ENCODE measurements at places on chromosomes 13 and 19.
A peak's percentile ranks its signal among the peaks of the same experiment; 100 is the strongest.

DNA sequence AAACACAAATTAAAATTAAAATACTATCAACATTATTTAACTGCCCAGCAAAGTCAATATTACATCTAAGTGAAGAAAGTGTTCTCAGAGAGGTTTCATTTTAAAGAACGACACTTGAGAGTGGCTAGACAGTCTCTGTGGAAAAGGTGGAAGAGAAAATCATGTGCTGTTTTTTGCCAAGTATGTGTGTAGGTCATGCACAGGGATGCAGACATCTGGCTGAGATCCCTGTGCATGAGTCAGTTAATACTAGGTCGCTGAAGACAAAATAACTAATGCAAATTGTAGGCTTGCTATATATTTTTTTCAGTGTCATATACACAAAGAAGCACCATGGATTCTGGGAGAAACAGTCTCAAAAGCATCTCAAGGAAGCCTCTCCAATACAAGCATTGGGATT, 44.3 kb upstream of the ENOX1 start:
- no peak for DNase-seq
- peaks cover 9% of the 10 kb centered on the region for H3K27me3 ChIP-seq
- no peaks in the 10 kb centered on the region for H3K36me3 ChIP-seq
- no peaks in the 10 kb centered on the region for H3K4me1 ChIP-seq
- no peak overlapping the region for H3K4me3 ChIP-seq

- no peak overlapping the region for H3K4me3 ChIP-seq
- H3K27me3 ChIP-seq, result peaks cover 6% of the 10 kb centered on the region
- H3K27ac ChIP-seq, result no peak overlapping the region
- H3K4me1 ChIP-seq, result no peaks in the 10 kb centered on the region
- no peak for DNase-seq
Observed at GRCh38 chr13:33178209-33178840, 107.2 kb downstream of the STARD13 start.

DNA sequence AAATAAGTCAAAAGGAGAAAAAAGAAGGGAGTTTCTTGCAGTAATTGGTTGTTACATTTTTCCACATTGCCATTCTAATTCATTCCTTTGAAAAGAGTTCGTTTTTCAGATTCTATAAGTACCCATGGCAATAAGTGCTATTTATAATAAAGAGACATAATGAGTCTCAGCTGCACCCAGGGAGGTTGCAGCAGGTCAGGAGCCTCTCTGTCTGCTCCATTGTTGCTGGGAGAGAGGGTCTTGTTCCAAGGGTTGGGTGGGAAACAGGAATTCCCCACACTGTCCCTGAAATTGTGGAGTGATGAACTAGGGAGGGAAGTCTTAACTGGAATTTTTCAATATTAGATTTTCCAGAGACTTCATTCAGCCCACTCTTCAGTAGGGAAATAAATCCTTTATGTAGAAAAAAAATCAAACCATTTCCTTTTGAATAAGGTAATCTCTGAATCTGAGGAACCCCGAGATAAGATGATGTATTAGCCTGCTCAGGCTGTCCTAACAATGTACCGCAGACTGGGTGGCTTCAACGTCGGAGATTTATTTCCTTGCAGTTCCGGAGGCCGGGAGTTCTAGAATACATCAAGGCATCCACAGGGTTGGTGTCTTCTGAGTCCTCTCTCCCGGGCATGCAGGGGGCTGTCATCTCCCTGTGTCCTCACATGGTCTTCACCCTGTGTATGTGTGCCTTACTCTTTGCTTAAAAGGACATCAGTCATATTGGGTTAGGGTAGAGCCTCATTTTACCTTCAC, 342.7 kb upstream of the TMTC4 start:
- no peaks in the 10 kb centered on the region for H3K36me3 ChIP-seq
- H3K4me1 ChIP-seq, result no peaks in the 10 kb centered on the region
- no peak overlapping the region for H3K4me3 ChIP-seq
- no peak overlapping the region for H3K27ac ChIP-seq
- DNase-seq, result no peak

DNA sequence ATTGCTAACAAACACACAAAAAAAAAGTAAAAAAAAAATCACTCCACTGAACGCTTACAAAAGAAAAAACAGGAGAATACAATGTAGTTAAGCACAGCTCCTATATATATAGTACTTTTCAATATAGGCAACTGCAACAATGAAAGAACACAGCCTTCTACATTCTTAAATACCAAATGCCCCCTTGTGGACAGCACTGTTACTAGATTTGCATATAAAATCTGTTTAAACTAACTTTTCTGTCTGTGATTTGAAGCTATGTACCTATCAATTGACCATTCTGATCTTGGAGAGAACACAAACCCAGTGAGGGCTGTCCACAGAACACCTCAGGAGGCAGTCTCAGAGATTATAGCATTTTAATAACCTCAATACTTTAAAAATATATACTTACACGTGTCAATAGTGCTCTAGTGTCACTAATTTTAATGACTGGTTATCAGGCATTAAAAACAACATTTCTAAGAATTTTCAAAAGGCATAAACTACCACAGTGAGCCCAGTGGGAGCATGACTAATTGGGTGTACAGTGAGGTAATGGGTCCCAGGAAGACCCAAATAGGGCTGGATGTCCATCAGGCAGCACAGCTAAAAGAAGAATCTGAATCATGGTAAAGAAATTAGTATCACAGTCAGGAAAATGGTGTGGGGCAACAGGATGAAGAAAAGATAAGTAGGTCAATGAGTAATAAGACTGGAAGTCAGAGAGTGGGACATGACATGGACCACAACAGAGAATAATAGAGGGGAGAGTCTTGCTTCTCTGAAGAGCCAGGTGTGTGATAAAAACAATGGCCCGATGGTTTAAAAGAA, 22.2 kb downstream of the CCDC169 start:
- H3K36me3 ChIP-seq, result no peaks in the 10 kb centered on the region
- peaks cover 15% of the 10 kb centered on the region for H3K27me3 ChIP-seq
- no peaks in the 10 kb centered on the region for H3K4me1 ChIP-seq
- H3K27ac ChIP-seq, result no peak overlapping the region

- no peaks in the 10 kb centered on the region for H3K36me3 ChIP-seq
- H3K4me3 ChIP-seq, result no peak overlapping the region
- no peak for DNase-seq
- H3K27ac ChIP-seq, result no peak overlapping the region
- no peaks in the 10 kb centered on the region for H3K27me3 ChIP-seq
Observed at GRCh38 chr13:85729296-85729695, 69.9 kb downstream of the SLITRK6 start.

GRCh38 chr19:3275583-3276340, 51.3 kb downstream of the CELF5 start:
- H3K27ac ChIP-seq, result peak overlapping the region; percentile 91
- H3K36me3 ChIP-seq, result no peaks in the 10 kb centered on the region
- H3K4me1 ChIP-seq, result peaks cover 18% of the 10 kb centered on the region
- DNase-seq, result peak; percentile 94
- peaks cover 14% of the 10 kb centered on the region for H3K27me3 ChIP-seq

- no peaks in the 10 kb centered on the region for H3K27me3 ChIP-seq
- H3K4me3 ChIP-seq, result no peak overlapping the region
- H3K4me1 ChIP-seq, result peaks cover 29% of the 10 kb centered on the region
- no peak for DNase-seq
Observed at GRCh38 chr13:99018418-99019180, 40.7 kb upstream of the DOCK9 start.

DNA sequence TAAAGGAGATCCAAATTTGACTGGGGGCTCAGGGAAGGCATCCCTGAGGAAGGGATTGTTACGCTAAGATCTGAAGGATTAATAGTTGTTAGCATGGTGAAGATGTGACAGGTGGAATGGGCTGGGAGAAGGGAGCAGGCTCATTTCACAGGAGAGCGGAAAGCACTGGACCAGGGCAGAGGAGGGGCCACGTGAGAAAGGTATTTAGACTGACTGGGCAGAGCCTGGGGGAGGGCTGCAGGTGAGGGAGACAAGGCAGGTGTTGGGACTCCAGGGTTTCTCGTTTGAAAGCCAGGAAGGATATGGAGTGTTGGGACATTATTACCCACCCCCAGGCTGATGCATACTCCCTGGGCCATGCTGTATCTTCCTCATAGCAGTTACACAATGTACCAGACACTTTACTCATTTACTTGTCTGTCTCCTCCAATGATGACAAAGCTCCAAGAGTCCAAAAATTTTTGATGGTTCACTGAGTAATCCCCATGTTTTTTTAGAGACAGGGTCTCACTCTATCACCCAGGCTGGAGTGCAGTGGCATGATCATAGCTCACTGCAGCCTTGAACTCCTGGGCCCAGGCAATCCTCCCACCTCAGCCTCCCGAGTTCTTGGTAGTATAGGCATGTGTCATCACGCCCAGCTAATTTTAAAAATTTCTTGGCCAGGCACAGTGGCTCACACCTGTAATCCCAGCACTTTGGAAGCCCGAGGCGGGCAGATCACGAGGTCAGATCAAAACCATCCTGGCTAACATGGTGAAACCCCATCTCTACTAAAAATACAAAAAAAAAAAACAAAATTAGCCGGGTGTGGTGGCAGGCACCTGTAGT, 2.3 kb downstream of the TRAPPC6A start:
- peaks cover 5% of the 10 kb centered on the region for H3K36me3 ChIP-seq
- DNase-seq, result peak; percentile 18
- H3K4me3 ChIP-seq, result peak overlapping the region; percentile 18

DNA sequence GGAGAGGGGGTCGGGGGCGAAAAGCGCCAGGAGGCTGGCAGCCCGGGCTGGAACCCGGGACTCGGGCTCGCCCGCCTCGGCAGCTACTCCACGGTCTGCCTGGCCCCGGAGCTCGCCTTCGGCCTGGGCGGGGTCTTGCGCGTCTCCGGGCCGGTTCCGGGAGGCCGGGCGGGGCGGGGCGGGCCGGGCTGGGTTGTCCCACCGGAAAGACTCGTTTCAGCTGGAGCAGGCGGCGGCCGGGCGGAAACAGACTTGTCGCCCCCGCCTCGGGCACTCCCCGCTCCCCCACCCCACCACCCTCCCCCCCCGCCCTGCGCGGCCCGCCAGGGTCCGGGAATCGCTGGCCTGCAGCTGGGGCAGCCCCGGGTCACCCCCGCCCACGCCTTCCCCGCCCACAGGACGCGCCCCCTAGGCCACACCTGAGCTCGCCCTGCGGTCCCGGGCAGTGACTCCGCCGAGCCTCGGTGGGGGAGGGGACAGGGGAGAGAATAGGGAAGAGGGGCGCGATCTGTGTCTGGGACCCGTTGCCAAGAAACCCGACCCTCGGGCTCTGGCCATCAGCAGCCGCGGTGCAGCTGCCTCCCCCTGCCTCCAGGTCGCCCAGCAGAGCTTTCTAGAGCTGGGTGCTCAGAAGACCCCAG, 109.4 kb downstream of the KCTD15 start:
- no peak for DNase-seq
- no peaks in the 10 kb centered on the region for H3K36me3 ChIP-seq
- peaks cover 32% of the 10 kb centered on the region for H3K27me3 ChIP-seq

- H3K27me3 ChIP-seq, result peaks cover 18% of the 10 kb centered on the region
- peaks cover 12% of the 10 kb centered on the region for H3K4me1 ChIP-seq
- no peaks in the 10 kb centered on the region for H3K36me3 ChIP-seq
- H3K27ac ChIP-seq, result no peak overlapping the region
Observed at GRCh38 chr13:27038323-27038722, 133.3 kb downstream of the USP12 start.

DNA sequence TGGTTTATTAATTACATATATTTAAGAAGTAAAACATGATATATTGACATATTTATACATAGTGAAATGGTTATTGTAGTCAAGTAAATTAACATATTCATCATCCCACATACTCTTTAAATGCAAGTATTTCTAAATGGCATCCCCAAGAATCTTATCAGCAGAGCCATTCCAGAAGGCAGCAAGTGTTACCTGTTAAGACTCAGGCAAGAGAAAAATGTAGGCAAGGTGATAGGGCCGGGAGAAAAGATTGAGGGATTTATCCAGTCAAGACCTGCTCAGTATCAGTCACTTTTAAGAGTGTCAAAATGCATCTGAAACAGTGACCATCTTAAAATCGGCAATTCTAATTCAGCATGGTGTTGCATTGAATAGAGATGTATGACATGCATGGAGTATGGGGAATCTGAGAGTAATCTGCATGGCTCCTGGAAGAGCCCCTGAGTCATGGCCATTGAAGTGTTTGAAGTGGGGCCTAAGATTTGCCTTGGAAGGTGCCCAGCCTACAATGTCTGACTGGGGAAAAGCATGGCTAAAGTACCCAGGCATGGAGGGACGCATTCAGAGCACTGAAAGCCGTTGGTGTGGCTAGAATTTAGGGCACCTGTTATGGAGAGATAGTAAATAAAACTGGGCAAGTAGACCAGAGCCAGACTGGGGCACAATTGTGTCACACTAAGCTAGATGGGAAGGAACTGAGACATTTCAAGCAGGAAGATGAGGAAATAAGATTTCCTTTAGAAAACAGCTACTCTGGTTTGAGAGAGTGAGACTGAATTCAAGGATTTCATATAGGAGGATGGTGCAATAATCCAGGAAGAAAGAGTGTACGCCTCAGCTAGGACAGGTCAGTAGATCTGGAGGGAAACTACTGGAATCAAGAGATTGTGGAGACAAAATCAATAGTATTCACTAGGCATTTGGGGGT, 25.0 kb upstream of the C1QTNF9B start:
- H3K4me1 ChIP-seq, result no peaks in the 10 kb centered on the region
- no peak overlapping the region for H3K27ac ChIP-seq
- no peak for DNase-seq
- no peak overlapping the region for H3K4me3 ChIP-seq

- H3K27me3 ChIP-seq, result peaks cover 60% of the 10 kb centered on the region
- H3K4me3 ChIP-seq, result peak overlapping the region; percentile 64
- peak; percentile 35 for DNase-seq
- peaks cover 43% of the 10 kb centered on the region for H3K4me1 ChIP-seq
Observed at GRCh38 chr13:21673539-21673788, 2.6 kb downstream of the FGF9 start.

GRCh38 chr13:41312176-41312500, 1.1 kb downstream of the NAA16 start:
- no peaks in the 10 kb centered on the region for H3K27me3 ChIP-seq
- DNase-seq, result peak; percentile 44
- peaks cover 10% of the 10 kb centered on the region for H3K36me3 ChIP-seq
- peaks cover 43% of the 10 kb centered on the region for H3K4me1 ChIP-seq
- peak overlapping the region; percentile 92 for H3K4me3 ChIP-seq

DNA sequence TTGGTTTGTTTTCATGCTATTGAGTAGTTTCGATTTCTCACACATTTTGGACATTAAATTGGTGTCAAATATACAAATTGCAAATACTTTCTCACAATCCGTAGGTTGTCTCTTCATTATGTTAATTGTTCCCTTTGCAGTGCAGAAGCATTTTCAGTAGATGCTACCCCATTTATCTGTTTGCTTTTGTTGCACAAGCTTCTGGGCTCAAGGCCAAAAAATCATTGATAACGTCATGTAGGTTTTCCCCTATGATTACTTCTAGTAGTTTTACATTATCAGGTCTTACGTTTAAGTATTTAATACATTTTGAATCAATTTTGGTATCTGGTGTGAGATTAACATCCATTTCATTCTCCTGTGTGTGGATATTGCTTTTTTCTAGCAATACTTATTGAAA, 14.0 kb upstream of the ZNF347 start:
- peaks cover 38% of the 10 kb centered on the region for H3K36me3 ChIP-seq
- no peak overlapping the region for H3K27ac ChIP-seq

Data from activated CD8-positive, alpha-beta T cell treated with anti-CD3 and anti-CD28 coated beads, Interleukin-2, amount 10 ng/mL, durations not matched to agents 7 days and 5 days (primary cell).